Thyroid gland (tissue), 4 donors: ENCODE measurements at places on chromosomes 11 and 22. TPM values are rescaled to one million over a fixed set of nuclear protein-coding genes. Genes with fewer than 3 reads are reported as not detected.

- H3K36me3 ChIP-seq: no peaks in the 10 kb centered on the region
- H3K4me3 ChIP-seq: no peak overlapping the region
- H3K27me3 ChIP-seq: no peaks in the 10 kb centered on the region
- H3K4me1 ChIP-seq: no peaks in the 10 kb centered on the region
- no peak for DNase-seq
- no peak overlapping the region for H3K27ac ChIP-seq
Measured at GRCh38 chr11:13184295-13184794, 93.2 kb upstream of the BMAL1 start.

DNA sequence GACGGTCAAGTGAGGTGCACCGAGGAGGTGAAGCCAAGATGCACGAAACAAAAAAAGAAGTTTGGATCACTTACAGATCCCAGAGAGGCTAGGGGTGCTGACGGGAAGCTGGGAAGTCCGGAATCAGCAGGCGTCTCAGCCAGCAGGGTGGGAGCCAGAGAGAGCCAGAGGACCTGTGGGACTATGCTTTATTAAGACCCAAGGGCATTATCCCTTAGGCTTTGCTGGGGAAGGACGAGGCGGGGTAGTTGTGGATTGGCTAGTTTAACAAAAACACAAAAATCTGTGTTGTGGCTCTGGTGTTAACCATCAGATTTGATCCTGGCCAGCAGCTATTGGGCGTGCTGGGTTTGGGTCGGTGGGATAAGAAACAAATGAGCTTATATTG lies 427.1 kb downstream of the DYNC2H1 start:
- H3K27me3 ChIP-seq: no peaks in the 10 kb centered on the region
- no peaks in the 10 kb centered on the region for H3K4me1 ChIP-seq
- H3K4me3 ChIP-seq: no peak overlapping the region
- DNase-seq: no peak
- H3K27ac ChIP-seq: no peak overlapping the region

- H3K27ac ChIP-seq: no peak overlapping the region
- no peaks in the 10 kb centered on the region for H3K4me1 ChIP-seq
- H3K36me3 ChIP-seq: no peaks in the 10 kb centered on the region
- no peak overlapping the region for H3K4me3 ChIP-seq
Measured at GRCh38 chr11:37896016-37896415, 1298.0 kb upstream of the RAG2 start.

The MTMR2 gene
- 24.1 TPM for total RNA-seq

The USP2 gene
- total RNA-seq: 4.3 TPM

The CASP5 gene
- total RNA-seq: not detected

- no peaks in the 10 kb centered on the region for H3K4me1 ChIP-seq
- no peak overlapping the region for H3K27ac ChIP-seq
- H3K4me3 ChIP-seq: no peak overlapping the region
- no peaks in the 10 kb centered on the region for H3K36me3 ChIP-seq
- no peak for DNase-seq
Measured at GRCh38 chr11:119460582-119460981, 37.6 kb upstream of the THY1 start.
